ENCODE measurements at places on chromosomes 6 and 20.

- DNase-seq = no peak
These were observed 46.2 kb upstream of the GGTLC1 start for GRCh38 chr20:24034820-24035219.

GRCh38 chr6:12404651-12405050 lies 114.5 kb downstream of the EDN1 start:
- DNase-seq = no peak

DNA sequence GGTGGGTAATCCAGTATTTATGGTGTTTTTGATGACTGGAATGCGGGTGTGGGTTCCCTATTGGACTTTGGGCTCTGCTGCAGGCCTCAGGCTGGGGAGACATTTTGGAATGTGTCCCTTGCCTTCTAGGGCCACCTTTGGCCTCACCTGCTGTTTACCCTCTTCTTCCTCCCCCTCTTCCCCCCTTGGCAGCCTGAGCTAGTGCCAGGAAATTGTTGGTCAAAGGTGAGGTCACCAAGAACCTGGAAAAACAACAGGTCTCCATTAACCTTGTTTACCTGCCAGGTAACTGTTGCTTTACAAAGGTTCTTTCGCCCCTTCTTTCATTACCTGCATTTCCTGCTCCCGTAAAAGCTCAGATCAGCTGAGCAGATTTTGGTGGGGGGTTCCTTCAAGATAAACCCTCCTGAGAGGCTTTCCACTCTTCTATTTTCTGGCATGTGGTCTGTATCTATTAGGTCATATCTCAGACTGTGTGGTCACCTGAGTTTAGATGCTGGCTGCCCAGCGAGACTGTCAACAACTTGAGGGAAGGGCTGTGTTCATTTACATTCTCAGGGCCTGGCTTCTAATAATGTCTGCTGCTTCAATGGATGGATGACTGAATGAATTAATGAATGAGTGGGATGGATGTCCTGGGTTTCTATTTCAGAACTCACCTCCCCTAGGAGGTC lies 34.7 kb downstream of the VEGFA start:
- DNase-seq = no peak

DNA sequence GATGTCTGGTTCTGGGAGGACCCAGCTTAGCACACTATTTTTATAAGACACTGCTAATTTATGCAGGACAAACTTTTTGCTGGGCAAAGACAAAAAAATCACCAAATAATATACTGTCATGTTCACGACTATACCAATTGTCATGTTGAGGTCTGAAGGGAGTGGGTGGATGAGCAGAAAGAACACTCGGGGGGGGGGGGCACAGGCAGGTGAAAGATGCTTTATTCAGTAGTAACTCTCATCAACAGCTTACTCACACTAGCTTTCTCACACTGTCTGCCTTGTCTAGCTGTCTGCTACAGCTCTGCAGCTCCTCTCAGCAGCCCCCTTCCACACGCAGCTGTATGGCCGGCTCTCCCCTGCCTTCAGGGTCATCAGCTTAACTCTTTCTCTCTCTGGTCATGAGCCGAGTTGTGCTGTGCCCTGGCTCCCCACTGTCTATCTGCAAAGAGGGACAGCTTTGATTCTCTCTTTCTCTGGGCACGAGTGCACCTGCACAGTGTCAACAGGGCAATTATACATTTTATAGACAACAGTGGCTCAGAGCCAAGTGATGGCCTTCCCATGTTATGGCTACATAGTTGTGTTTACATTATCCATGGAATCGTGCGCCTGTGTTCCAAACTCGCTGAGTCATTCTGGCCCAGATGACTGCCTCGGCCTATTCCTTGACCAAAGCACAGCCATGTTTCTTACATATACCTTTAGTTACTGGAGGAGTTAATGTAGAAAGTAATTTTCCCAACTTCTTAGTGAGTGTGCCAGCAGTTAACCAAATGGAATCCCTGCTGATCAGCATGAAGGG lies 187.7 kb upstream of the PRSS16 start:
- DNase-seq = no peak

DNA sequence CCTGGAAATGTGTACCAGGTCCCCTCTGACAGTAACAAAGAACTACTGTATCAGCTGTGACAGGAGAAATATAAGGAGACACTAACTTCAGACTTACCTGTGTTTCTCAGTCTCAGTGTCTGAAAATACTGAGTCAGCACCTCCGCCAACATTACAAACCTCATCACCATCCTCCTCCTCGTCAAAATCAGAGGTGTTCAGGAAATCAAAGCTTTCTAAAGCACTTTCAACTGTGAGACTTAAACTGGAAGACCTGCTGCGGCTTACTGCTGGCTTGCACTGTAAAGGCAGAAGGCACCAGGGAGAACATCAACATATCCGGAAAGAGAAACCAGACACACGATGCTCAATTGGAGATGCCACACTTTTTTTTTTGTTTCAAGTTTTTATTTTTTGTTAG lies 40.3 kb upstream of the ARMH2 start:
- peak; percentile 60 for DNase-seq

Measured in stimulated activated naive CD4-positive, alpha-beta T cell (primary cell).